ENCODE measurements at places on chromosomes 6 and 20.

- DNase-seq: no peak
These were observed 14.9 kb upstream of the HLA-DRA start for GRCh38 chr6:32424589-32425300.

DNA sequence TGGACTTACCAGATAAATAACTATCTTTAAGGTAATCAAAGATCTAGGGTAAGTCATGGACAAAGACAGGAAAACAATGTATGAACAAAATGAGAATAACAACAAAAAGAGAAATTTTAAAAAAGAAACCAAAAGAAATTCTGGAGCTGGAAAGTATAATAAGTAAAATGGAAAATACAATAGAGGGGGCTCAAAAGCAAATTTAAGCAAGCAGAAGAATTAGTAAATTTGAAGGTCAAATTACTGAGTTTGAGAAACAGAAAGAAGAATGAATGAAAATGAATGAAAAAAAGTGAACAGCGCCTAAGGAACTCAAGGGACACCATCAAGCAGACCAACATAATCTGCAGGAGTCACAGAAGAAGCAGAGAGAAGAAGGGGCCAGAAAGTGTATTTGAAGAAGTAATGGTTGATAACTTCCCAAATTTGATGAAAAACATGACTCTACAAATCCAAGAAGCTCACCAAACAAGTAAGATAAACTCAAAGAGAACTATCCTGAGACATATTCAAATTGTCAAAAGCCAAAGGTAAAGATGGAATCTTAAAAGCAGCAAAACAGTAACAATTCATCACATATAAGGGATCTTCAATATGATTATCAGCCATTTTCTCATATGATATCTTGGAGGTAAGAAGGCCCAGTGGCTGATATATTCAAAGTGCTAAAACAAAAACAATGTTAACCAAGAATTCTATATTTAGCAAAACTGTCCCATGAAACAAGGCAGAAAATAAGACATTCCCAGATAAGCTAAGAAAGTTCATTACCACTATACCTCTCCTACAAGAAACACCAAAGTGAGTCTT, 218.5 kb downstream of the FOXC1 start:
- no peak for DNase-seq

DNA sequence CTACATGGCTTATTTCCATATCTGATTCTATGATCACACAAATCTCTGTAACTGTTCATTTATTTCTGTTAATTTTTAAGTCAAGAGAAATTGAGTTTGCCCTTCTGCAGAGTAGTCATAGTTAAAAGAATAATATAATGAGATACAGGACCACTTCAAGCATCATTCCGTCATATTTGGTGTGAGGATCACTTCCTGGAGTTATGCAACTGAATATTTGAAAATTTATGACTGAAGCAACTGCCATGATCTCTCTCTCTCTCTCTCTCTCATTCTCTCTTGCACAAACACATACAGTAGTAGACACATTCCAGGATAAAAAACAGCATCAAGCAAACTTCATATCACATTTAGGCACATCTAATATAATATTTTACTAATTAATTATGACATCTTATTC, 116.4 kb downstream of the COL9A1 start:
- no peak for DNase-seq

DNA sequence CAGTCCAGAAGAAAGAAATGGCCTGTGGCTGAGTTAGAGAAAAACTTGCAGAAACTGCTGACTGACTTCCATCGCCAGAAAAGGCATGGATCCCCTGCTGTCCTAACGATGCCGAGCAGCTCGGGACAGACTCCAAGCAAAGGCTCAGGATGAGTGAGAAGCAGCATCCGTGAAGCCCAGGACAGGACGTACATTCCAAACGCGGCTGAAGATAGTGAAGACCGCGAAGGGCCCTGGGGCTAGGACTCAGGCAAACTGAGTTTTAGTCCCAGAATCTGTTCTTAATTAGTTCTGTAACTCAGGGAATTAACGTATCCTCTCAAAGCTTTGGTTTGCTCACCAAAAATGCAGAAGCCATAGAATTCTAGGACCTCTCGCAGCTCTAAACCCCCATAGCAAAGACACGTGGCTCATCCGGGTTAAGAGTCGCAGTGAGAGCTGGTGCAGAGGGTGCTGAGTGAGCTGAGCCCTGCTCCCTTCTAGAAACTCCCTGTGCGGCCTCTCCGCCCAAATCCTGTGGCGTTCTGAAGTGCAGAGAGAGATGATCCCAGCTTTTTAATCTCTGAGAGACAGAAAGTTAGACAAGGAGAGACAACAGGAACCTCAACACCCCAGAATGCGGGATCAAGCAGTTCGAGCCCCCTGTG, 132.9 kb upstream of the THBS2 start:
- no peak for DNase-seq

GRCh38 chr20:57260934-57261333, 5.5 kb downstream of the BMP7 start:
- no peak for DNase-seq

- DNase-seq: no peak
These were observed 19.8 kb downstream of the COL20A1 start for GRCh38 chr20:63312690-63313348.

DNA sequence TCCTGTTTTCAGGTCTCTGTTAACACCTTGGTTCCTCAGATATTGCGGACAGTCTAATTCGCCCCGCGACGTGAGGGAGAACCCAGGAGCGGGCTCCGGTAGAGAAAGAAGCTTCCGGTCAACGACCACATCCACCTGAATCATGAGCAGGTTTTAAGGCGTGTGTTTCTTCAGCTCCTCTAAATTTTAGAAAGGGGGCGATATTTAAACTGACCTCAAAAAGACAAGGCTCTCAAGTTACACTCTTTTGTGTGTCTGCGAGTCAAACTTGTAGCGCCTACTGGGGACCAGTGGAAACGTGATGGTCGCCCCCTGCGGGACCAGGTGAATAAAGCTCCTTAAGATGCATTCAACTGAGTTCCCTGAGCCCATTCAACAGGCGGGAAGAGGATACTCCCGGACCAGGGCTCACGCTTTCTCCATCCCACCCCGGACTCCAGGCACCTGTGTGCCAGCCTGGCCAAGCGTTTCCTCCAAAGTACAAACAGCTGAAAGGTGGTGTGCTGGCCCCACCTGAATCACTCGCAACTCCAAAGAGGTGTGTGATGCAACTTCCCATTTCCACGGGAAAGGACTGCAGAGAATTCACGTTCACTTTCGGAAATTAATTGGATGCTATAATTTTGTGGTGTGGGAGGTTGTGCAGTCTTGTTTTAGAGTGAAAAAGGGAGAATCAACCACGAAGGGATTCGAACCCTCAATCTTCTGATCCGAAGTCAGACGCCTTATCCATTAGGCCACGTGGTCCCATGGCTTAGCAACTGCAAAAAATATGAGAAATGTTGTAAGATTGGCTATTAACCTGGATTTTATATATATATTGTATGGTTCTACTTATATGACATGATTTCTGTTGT, 17.0 kb downstream of the GPX5 start:
- peak; percentile 74 for DNase-seq

DNA sequence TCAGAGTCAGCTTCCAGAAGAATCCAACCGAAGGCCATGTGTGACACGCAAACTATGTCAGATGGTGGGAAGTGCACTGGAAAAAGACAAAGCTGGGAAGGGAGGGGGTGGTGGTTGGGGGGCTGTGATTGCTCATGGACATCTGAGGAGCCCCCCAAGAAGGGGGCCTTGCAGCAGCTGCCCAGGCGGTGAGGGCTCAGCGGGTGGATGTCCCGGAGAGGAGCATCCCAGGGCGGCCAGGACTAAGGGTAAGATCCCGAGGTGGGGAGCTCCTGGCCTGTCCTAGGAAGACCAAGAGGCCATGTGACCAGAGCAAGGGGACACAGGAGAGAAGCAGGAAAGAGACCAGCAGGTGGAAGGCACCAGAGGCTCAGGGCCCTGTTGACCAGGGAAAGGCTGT, 299.5 kb downstream of the PREX1 start:
- no peak for DNase-seq

DNA sequence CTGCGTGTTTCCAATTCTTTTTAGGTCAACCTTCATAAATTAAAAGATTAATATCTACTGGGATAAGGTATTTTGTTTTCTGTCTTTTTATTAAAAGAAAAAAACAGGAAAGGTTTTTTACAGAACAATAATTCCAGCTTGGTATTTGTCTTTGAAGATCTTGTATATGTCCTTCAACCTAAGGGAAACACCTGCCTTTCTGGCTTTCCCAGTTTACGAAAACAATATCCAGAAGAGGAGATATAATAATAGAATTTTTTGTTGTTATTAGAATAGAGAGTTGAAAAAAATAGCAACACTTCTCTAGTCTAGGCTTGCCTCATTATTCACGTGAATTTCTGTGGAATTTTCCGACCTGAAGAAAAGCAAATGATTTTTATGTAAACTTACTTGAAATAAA, 37.9 kb upstream of the CCN2 start:
- no peak for DNase-seq

DNA sequence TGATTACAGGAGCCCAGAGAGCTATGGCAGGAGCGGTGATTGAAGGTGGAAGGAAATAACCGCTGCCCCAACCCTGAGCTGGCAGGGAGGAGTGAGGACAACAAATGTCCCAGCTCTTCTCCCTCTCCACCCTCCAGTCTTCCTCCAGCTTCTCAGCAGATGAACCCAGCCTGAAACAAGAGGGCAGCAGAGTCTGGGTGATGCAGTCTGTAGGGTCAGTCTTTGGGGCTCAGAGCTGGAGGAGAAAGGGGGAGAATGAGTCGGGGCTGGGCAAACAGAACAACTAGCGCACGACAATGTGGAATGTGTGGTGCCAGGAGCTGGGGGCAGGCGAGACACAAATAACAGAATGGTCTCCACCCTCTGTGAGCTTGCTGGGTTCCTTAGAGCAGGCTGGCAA, 4.5 kb upstream of the GUCA1A start:
- DNase-seq: no peak

DNA sequence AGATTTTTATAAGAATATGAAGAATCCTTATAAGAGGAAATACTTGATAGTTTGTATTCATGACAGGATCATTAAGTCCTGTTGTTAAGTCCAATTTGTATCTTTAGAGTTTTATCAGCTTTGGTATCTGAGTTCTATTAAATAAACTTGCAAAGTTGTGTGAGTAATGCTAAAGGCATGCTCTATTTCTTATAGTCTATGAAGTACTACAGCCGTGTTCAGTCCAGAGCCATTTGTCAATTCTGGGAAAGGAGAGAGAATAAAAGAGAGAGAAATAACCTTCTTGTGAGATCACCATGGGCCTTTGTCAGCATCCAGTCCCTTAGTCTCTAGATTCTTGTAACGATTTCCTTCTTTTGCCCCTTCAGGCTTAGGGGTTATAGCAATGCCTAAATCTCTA, 181.2 kb upstream of the POU3F2 start:
- DNase-seq: no peak

DNA sequence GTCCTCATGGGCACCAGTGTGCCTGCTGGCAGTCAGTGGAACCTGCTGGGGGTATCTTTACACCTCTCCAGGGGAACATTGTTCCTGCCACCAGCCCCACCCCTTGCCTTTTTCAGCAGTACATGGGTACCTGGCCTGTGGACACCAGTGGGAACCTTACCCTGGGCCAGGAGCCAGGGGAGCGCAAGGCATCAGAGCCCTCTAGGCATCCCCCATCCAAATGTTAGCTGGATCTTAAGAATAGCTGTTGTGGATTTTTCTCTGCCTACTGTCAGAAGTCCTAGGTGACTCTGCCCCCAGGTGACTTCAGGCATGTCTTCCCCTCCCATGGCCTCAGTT, 38.8 kb upstream of the ID1 start:
- no peak for DNase-seq

DNA sequence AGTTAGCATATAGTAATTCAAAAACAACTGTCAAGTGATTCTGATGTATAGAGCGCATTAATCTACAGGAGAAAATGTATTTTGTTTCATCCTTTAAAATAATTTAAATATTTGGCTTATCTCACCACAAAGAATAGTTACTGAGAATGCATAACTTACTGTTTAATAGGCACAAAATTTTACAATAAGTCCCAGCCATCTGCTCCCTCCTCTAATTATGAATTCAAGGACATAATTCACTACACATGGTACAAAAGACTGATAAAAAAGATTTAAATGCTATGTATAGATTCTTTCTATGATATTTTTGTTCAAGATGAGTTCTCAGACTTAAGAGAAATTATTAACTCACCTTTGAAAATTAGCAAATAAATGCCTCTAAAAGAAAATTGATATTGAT, 242.0 kb downstream of the FUT9 start:
- no peak for DNase-seq

- no peak for DNase-seq
These were observed 105.6 kb downstream of the ZDHHC14 start for GRCh38 chr6:157486572-157486971.

GRCh38 chr6:122109075-122109474, 290.4 kb upstream of the HSF2 start:
- no peak for DNase-seq

DNA sequence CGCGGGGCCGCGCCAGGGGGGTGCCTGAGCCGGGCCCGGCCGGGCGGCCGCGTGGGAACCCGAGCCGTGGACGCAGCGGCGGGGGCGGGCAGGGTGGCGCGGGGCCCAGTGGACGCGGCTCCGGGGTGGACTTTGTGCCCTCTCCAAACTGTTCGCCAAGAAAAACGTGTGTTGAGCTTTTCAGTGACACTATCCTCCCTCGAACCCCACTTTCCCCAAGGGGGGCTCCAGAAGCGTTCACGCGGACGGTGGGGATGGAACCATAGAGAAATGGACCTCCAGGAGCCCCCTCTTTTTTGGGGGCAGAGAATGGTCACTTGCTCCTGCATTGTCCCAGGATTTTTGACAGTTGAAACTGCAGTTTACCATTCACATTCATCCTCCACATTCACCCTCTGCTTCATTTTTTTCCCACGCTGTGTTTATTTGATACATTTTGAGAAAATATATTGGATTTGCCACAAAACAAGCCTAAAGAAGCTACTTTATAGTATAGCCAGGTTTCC, 2.9 kb upstream of the HIVEP1 start:
- DNase-seq: no peak

- no peak for DNase-seq
These were observed 368.2 kb downstream of the EPM2A start for GRCh38 chr6:145367149-145367548.

DNA sequence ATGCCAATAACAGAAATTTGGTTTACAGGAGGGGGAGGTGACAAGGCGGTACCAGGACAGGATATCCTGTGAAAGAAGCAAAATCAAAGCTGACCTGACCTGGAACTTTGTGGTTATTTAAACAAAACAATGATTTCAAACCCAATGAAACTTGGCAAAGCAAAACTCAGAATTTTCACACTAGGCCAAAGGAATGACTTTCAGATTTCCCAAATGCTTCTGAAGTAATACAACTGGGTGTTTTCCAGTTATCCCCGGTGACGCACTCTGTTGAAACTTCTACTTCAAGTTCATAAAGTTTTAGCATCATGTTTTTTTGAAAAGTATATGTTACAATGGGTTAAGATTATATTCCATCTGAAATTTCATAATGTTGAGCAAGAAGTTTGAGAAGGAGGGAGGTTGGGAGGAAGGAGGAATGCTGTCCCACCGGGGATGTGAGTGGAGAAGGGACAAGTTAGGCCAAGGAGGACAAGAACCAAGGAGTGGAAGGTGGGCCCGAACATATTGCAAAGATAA, 78.1 kb upstream of the TRAF3IP2 start:
- no peak for DNase-seq

- no peak for DNase-seq
These were observed 210.4 kb downstream of the GMDS start for GRCh38 chr6:2035046-2035445.

GRCh38 chr6:152150196-152150595, 342.7 kb downstream of the ESR1 start:
- no peak for DNase-seq

GRCh38 chr20:396619-397431, 11.3 kb upstream of the RBCK1 start:
- no peak for DNase-seq
